Metanephros (tissue), 2 donors: ENCODE measurements at places on chromosomes 3 and 15. TPM values are rescaled to one million over a fixed set of nuclear protein-coding genes. Genes with fewer than 3 reads are reported as not detected.

WDR93 gene
- total RNA-seq, result 1.6 TPM

CPN2 gene
- total RNA-seq, result 0.12 TPM

WWTR1 gene
- 103 TPM for total RNA-seq

GOLGA6L7 gene
- not detected for total RNA-seq

BFSP2 gene
- total RNA-seq, result not detected

CCR8 gene
- total RNA-seq, result not detected

RAD51 gene
- 2.7 TPM for total RNA-seq

SCN5A gene
- 0.76 TPM for total RNA-seq

SKOR1 gene
- total RNA-seq, result 0.29 TPM

MGA gene
- 69.2 TPM for total RNA-seq
